ENCODE measurements at places on chromosomes 13 and 19. TPM values are rescaled to one million over a fixed set of nuclear protein-coding genes. Genes with fewer than 3 reads are reported as not detected.

ZNF284 gene
- 0.59 TPM for total RNA-seq

YIPF2 gene
- total RNA-seq: 18.0 TPM

FFAR1 gene
- total RNA-seq: not detected

CCL25 gene
- total RNA-seq: not detected

SWSAP1 gene
- 1.7 TPM for total RNA-seq

FCGBP gene
- 1.3 TPM for total RNA-seq

ZIC2 gene
- 17.7 TPM for total RNA-seq

GJB6 gene
- not detected for total RNA-seq

KIR2DL4 gene
- not detected for total RNA-seq

MRPL4 gene
- 79.0 TPM for total RNA-seq

Data from A549 treated with DMSO at 1 μM for 4 hours (cell line).